Aorta (tissue), 5 donors: ENCODE measurements at places on chromosomes 1 and 21. TPM values are rescaled to one million over a fixed set of nuclear protein-coding genes. Genes with fewer than 3 reads are reported as not detected.

Gene S100A7
- total RNA-seq = not detected

Gene GSTM5
- total RNA-seq = 5.7 TPM

DNA sequence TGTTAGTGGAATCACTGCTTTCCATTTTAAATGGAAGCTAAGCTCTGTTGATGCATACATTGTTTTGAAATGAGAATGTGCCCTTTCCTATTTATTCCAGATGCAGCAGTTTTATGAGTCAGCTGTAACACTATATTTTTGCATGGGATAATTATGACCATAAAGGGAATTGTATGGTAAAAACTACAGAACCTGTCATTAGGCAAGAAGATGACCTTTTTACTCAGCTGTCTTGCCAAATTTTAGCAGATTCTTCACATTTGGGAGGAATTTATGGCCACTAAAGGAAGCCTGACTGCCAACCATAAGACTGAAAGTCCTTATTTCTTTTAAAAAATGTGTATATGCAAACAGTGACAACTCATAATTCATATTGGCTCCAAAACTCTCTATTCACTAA, 356.3 kb upstream of the PRMT6 start:
- no peak for DNase-seq

- no peak for DNase-seq
These were observed 25.1 kb upstream of the RUNX3 start for GRCh38 chr1:24955161-24955560.

Gene NBPF1
- total RNA-seq = 15.5 TPM

DNA sequence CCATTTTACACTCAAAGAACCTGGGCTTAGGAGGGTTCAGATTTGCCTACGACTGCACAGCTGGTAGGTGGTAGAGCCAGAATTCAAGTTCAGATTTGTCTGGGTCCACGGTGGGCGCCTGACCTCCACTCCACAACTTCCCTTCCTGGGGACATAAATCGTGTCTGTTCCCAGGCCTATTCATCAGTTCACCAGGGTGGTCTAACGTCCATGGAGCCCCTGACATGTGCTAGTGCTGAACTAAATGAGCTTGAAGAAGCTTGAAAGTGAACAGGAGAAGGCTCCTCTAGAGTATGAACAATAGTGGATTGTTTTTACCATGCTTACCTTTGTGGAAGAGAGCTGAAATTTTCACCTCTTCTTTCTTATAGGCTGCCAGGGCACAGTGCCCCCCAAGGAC, 32.5 kb upstream of the KIF1B start:
- DNase-seq = no peak

GRCh38 chr1:95002540-95003432, 70.0 kb downstream of the ALG14 start:
- DNase-seq = no peak

Gene SPATA17
- total RNA-seq = 0.32 TPM

DNA sequence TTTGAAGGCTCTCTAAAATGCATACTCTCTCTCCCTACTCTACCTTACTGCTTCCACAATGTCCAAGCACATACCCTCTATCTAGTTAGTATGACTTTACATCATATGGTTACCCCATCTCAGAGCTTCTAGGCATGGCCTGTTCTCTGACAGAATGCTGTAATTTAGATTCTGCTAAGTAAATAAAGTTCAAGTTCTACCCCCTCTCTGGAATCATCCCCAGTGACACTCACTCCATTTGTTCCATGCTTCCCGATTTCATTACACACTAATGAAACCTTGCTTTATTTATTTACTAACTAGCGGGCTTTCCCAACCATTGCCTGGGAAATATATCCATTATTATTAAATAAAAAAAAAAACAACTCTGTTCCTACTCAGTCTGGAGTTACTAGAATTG, 7.3 kb downstream of the CRYZL1 start:
- no peak for DNase-seq
